ENCODE measurements at places on chromosomes 5 and 9. TPM values are rescaled to one million over a fixed set of nuclear protein-coding genes. Genes with fewer than 3 reads are reported as not detected.

GRCh38 chr5:142740474-142741242, 29.5 kb upstream of the ARHGAP26 start:
- H3K4me3 ChIP-seq, result no peak overlapping the region
- DNase-seq, result no peak
- H3K27me3 ChIP-seq, result no peaks in the 10 kb centered on the region
- no peaks in the 10 kb centered on the region for H3K4me1 ChIP-seq

DNA sequence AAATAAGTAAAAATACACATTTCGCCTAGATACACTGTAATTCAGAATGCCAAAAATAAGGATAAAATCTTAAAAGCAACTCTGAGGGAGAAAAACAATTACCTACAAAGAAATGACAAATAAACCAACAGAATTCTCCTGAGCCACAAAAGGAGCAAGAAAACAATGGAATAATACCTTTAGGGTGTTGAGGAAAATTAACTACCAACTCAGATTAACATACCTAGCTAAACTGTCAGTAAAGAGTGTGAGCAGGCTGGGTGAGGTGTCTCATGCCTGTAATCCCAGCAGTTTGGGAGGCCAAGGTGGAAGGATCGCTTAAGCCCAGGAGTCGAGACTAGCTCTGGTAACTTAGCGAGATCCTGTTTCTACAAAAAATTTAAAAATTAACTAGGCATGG, 81.5 kb downstream of the C9orf50 start:
- H3K4me1 ChIP-seq, result no peaks in the 10 kb centered on the region
- no peaks in the 10 kb centered on the region for H3K27me3 ChIP-seq
- no peak overlapping the region for H3K27ac ChIP-seq
- H3K4me3 ChIP-seq, result no peak overlapping the region
- no peaks in the 10 kb centered on the region for H3K36me3 ChIP-seq

The RGMB gene
- total RNA-seq, result 25.3 TPM

GRCh38 chr5:67201897-67202549, 5.4 kb upstream of the CD180 start:
- no peak for DNase-seq
- H3K4me1 ChIP-seq, result peaks cover 10% of the 10 kb centered on the region
- H3K36me3 ChIP-seq, result no peaks in the 10 kb centered on the region
- H3K4me3 ChIP-seq, result no peak overlapping the region
- H3K27me3 ChIP-seq, result no peaks in the 10 kb centered on the region

DNA sequence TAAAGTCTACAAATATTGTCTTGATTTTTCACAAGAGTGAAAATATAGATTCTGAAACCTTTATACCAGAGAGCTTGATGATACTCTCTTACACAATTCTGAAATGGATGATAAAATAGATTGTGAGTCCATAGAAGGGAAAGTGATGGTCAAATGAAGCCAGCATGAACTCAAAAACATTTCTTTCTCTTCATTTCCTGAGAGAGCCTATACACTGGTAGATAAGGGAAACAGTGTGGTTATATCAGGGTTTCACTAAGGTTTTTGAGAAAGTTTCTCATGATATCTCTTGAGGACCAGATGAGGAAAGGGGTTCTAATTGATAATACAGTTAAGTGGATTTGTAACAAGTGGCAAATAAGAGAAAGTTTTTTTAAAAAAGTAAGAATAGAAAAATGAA, 254.1 kb downstream of the PJA2 start:
- no peaks in the 10 kb centered on the region for H3K36me3 ChIP-seq
- no peak overlapping the region for H3K4me3 ChIP-seq
- H3K27me3 ChIP-seq, result no peaks in the 10 kb centered on the region
- H3K4me1 ChIP-seq, result no peaks in the 10 kb centered on the region
- no peak overlapping the region for H3K27ac ChIP-seq
- no peak for DNase-seq

The SPATA31A3 gene
- total RNA-seq, result not detected

The PCDHGA10 gene
- total RNA-seq, result 8.7 TPM

DNA sequence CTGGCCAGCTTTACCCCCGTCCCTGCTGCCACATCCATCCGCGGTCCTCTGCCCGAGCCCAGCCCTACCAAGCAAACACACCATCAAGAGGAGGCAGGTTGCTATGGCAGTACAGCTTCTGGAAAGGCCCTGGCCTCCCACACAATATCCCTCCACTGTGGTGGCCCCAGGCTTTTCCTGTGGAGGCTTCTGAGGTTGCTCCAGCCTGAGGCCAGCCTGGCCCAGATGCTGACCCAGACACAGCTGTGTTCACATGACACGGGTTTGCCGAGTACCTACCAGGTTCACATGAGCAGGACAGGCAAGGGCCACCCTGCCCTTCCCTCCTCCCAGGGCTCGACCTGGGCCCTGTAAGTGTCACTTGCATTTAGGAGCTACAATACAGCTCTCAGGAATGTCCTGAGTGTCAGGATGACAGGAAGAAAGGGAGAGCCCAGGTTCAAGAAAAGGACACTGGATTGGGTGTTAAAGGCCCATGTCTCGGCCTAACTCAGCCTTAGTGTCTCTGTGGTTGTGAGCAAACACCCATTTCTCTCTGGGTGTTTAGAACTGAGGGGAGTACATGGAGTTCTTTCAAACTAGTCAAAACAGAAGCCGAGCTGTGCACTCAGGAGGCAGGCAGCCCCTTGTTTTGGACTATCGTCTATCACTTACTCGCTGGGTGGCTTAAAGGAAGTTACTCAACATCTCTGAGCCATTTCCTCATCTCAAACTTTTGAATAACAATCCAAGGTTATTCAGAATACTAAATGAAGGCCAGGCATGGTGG, 40.2 kb downstream of the NAIF1 start:
- no peaks in the 10 kb centered on the region for H3K4me1 ChIP-seq
- no peaks in the 10 kb centered on the region for H3K36me3 ChIP-seq
- H3K27ac ChIP-seq, result no peak overlapping the region

The LCN15 gene
- not detected for total RNA-seq

DNA sequence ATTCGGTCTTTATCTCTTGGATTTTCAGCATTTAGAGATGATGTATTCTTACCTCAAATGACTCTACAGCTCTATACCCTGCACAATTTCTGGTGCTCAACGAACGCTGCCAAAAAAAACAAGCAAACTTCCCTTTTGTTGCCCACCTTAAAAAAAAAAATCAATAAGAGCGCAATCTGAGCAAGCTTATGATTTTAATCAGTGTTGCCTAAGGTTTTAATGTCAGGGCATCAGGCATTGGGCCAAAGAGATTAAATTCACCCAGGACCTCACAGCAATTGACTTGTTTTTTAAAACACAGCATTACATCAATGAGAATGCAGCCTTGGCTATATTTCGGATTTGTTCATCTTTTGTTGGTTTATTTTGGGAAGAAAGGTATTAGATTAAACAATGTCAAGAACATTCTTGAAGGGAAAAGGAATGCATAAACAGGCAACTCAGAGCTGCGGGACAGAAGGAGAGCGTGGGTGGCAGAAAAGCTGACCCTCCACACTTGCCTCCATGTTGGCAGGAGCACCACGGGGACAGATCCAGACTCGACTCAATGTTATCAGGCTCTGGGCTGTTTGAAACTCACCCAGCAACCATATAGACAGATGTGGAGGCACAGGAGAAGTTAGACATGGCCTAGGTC, 127.5 kb upstream of the DAPK1 start:
- no peaks in the 10 kb centered on the region for H3K27me3 ChIP-seq
- H3K36me3 ChIP-seq, result no peaks in the 10 kb centered on the region
- H3K27ac ChIP-seq, result no peak overlapping the region
- no peaks in the 10 kb centered on the region for H3K4me1 ChIP-seq

- no peaks in the 10 kb centered on the region for H3K36me3 ChIP-seq
- H3K27me3 ChIP-seq, result no peaks in the 10 kb centered on the region
These were observed 34.0 kb upstream of the HOMER1 start for GRCh38 chr5:79547982-79548381.

GRCh38 chr9:105697871-105698270, 3.5 kb downstream of the TMEM38B start:
- H3K27ac ChIP-seq, result peak overlapping the region; percentile 54
- H3K27me3 ChIP-seq, result no peaks in the 10 kb centered on the region
- H3K4me3 ChIP-seq, result no peak overlapping the region
- peaks cover 30% of the 10 kb centered on the region for H3K4me1 ChIP-seq
- no peak for DNase-seq

- no peak for DNase-seq
- H3K36me3 ChIP-seq, result no peaks in the 10 kb centered on the region
- H3K27me3 ChIP-seq, result no peaks in the 10 kb centered on the region
- H3K4me1 ChIP-seq, result no peaks in the 10 kb centered on the region
- no peak overlapping the region for H3K4me3 ChIP-seq
- no peak overlapping the region for H3K27ac ChIP-seq
These were observed 202.4 kb upstream of the ZNF618 start for GRCh38 chr9:113673726-113674125.

DNA sequence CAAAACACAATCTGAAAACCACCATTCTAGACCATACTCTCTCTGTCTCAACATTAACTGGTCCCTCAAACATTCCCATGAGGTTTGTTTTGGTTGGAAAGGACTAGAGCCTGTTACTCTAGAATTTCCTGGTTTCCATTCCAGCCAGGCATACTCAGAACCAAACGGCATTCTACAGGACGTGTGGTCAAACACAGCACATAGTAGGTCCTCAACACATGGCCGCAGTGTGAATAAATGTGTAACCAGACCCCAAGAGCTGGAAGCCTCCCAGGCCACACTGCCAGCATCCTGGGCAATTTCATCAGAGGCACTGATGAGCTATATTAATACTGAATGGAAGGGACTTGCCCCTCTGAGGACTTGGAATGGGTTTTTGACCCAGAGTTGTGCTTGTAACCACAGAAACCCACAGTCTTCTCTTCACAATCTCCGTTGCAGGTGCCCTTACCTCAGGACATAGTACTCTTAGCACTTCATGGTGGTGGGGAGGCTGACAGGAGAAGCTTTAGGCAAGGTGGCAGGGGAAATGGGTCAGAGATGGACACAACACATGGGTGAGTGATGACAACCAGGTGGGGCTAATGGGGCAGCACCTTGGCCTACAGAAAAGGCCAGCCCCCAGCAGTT, 66.0 kb downstream of the ZNF366 start:
- no peaks in the 10 kb centered on the region for H3K27me3 ChIP-seq
- no peaks in the 10 kb centered on the region for H3K36me3 ChIP-seq
- H3K4me1 ChIP-seq, result peaks cover 3% of the 10 kb centered on the region
- H3K4me3 ChIP-seq, result no peak overlapping the region
- H3K27ac ChIP-seq, result no peak overlapping the region
- no peak for DNase-seq

DNA sequence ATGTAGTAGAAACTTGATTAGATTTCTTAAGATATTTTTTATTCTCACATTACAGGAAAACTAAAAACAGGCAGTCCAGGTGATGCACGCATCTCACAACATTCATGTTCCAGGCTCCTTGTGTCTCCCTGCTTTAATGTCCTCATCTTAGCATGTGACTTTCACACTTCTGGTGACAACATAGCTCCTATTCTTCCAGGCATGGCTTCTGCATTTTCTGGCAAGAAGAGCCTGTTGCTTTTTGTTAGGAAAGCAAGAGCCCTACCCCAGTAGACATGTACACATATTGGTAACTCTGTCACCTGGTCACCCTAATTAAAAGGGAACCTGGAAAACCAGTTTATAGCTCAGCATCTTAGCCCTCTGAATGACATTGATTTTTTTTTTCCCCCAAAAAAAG, 92.5 kb downstream of the PPIC start:
- no peak for DNase-seq
- no peaks in the 10 kb centered on the region for H3K36me3 ChIP-seq
- no peak overlapping the region for H3K4me3 ChIP-seq
- H3K4me1 ChIP-seq, result peaks cover 8% of the 10 kb centered on the region
- H3K27me3 ChIP-seq, result no peaks in the 10 kb centered on the region
- no peak overlapping the region for H3K27ac ChIP-seq

- no peaks in the 10 kb centered on the region for H3K27me3 ChIP-seq
- no peak for DNase-seq
- H3K27ac ChIP-seq, result no peak overlapping the region
These were observed 156.1 kb upstream of the KIF2A start for GRCh38 chr5:62149879-62150278.

- no peak overlapping the region for H3K27ac ChIP-seq
- H3K27me3 ChIP-seq, result no peaks in the 10 kb centered on the region
- no peaks in the 10 kb centered on the region for H3K4me1 ChIP-seq
- no peaks in the 10 kb centered on the region for H3K36me3 ChIP-seq
- no peak overlapping the region for H3K4me3 ChIP-seq
These were observed 264.7 kb downstream of the TRIM32 start for GRCh38 chr9:116951588-116952435.

DNA sequence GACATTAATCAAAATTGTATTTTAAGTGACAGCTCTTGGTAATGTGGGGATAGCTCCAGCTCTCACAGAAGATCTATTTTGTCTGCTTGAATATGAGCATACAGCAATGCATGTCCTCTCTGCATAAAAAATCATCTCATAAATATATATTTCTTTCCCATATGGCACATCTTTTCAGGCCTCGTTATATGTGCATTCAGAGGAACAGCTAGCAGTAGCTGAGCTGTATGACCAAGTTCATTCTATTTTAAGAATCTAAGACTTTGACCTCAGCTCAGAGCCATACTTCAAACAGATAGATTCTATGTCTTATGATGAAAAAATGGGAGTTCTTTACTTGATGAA, 487.2 kb downstream of the ARHGEF28 start:
- H3K4me1 ChIP-seq, result peaks cover 3% of the 10 kb centered on the region
- no peaks in the 10 kb centered on the region for H3K36me3 ChIP-seq
- no peak overlapping the region for H3K27ac ChIP-seq

GRCh38 chr5:179880066-179880650, 21.5 kb upstream of the MRNIP start:
- H3K27me3 ChIP-seq, result no peaks in the 10 kb centered on the region
- H3K4me3 ChIP-seq, result no peak overlapping the region
- no peak overlapping the region for H3K27ac ChIP-seq
- no peak for DNase-seq

The GNA14 gene
- 19.9 TPM for total RNA-seq

- H3K4me1 ChIP-seq, result no peaks in the 10 kb centered on the region
- H3K36me3 ChIP-seq, result no peaks in the 10 kb centered on the region
- no peak overlapping the region for H3K27ac ChIP-seq
- DNase-seq, result no peak
- no peaks in the 10 kb centered on the region for H3K27me3 ChIP-seq
These were observed 580.7 kb downstream of the KIF4B start for GRCh38 chr5:155594270-155594669.

DNA sequence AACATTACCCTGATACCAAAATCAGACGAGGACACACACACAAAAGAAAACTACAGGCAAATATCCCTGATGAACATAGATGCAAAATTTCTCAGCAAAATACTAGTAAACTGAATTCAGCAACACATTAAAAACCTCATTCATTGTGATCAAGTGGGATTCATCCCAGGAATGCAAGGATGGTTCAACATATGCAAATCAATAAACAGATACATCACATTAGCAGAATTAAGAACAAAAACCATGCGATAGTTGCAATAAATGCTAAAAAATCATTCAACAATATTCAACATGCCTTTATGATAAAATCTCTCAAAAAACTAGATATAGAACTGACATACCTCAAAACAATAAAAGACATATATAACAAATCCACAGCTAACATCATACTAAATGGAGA, 36.9 kb upstream of the TNPO1 start:
- no peaks in the 10 kb centered on the region for H3K27me3 ChIP-seq
- H3K36me3 ChIP-seq, result no peaks in the 10 kb centered on the region
- no peaks in the 10 kb centered on the region for H3K4me1 ChIP-seq
- no peak overlapping the region for H3K4me3 ChIP-seq
- DNase-seq, result no peak

Data from thyroid gland (tissue), 4 donors.